Karpas-422 (cell line): ENCODE measurements at places on chromosomes 1 and 21. TPM values are rescaled to one million over a fixed set of nuclear protein-coding genes. Genes with fewer than 3 reads are reported as not detected.
A peak's percentile ranks its signal among the peaks of the same experiment; 100 is the strongest.

Gene ACTN2
- not detected in 2 replicates for total RNA-seq

Gene TSTD1
- 16.0 and 32.3 TPM in 2 replicates for total RNA-seq

Gene NCAM2
- 0.18 TPM in 1 of 2 replicates, not detected in the other for total RNA-seq

Gene GNAT2
- not detected in 2 replicates for total RNA-seq

Gene SCAMP3
- 69.7 and 73.5 TPM in 2 replicates for total RNA-seq

Gene LCE3E
- not detected in 2 replicates for total RNA-seq

Gene CFAP74
- total RNA-seq, result not detected in 2 replicates

Gene C1orf141
- not detected in 2 replicates for total RNA-seq

Gene RIMKLA
- 1.1 and 2.1 TPM in 2 replicates for total RNA-seq

DNA sequence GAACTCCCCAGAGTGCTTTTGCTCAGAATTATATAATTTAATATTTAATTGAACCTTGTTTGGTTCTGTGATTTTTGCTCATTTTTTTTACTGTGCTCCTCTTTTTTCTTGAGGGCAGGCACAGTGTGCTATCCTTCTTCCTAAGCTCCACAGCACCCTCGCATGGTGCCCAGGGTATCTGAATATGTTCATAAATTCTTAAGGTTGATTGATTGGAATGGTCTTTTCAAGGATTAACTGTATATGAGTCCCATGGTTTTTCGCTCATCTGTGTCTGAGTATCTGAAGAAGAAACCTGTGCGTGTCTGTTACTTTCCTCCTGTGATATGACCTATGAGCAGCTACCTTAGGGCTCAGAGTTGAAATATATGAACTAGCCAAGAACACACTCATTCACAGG, 393.7 kb downstream of the HLX start:
- DNase-seq, result peak; percentile 44

- no peak for DNase-seq
These were observed 201.7 kb downstream of the FGGY start for GRCh38 chr1:59498640-59499039.

DNA sequence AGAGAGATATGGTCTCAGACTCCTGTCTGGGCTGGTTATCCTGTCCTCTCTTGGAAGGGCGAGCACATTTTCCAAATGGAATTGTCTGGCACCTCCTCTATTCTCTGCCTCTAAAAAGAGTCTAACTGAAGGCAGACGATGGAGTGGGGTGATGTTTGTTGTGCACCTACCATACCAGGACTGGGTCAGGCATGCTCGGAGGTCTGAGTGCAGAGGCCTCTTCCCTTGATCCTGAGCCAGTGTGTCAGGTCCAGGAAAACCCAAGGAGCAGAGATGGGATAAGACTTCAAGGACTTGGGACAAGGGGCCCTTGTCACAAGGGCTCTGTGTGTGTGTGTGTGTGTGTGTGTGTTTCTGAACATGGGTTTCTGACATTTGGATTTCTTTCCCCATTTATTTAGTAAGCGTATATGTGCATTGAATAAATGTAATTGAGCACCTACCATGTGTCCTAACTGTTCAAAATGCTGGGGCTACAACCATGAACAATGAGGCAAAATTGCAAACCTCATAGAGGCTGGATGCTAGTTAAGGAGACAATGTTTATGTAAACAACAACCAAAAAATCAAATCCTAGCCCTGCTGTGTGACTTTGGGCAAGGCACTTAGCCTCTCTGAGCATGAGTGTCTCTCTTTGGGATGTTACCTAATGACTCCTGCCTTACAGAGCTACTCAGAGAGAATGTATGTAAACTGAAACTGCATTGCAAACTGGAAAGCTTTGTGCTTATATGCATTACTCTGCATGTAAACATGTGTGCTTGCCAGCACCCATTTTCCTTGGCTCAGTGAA, 276.3 kb downstream of the FOXD2 start:
- no peak for DNase-seq

DNA sequence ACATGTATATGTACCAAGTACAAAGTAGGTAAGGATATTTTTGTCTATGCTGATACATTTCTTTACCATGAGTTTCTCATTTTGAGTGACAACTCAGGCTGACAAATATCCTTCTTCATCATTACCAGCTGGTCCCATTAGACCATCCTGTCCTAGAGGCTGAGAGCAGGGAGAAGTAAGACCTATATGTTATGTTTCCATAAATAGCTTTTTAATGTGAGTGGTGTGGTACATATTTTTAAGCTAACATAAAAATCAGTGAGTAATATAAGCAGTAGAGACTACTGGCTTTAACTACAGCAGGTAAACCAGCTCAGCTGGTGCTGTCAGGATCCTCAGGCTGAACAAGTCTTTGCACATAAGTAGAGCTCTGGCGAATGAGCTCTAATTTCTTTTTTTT, 62.4 kb downstream of the CLEC20A start:
- no peak for DNase-seq

DNA sequence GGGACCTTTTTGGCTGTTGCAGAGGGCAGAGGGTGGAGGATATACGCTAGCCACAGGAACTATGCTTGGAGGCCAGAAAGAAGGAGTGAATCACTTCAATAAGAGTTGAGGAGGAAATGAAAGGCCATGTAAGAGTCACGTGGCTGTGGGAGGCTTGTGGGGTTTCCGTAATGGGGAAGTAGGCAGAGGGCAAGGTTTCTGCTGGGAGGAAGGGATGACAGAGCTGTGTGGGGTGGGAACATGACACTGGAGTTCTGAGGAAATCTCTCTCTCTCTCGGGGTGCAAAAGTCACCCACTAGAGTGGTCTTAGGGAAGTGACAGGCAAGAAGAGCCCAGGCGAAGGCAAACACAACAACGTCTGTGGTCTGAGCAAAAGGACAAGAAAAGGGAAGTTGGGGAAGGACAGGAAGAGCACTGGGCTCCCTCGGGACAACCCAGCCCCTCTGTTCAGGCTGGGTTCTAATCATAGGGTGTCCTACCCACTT, 3.9 kb upstream of the CD1C start:
- DNase-seq, result peak; percentile 93

GRCh38 chr1:160541622-160542302, 18.7 kb upstream of the SLAMF6 start:
- DNase-seq, result no peak

DNA sequence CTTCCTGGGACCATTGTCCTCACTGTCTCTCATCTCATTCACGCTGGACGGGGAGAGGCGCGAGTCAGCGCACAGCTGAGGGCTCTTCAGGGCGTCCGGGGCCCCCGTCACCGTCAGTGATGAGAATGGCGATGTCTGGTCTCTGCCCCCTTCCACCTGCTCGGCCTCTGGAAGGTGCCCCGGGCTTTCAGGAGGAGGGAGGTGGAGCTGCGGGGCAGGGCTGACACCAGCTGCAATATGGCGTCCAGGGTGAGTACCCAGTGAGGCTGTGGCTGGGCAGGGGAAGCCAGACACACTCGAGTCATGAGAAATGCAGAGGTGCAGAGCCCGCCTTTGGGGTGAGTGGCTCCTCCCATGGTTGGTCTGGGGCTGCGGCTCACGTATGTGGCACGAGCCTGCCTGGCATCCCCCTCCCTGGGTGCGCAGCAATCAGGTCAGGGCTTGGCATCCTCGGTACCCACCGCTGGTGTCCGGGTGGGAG, 15.1 kb downstream of the MORN1 start:
- no peak for DNase-seq

DNA sequence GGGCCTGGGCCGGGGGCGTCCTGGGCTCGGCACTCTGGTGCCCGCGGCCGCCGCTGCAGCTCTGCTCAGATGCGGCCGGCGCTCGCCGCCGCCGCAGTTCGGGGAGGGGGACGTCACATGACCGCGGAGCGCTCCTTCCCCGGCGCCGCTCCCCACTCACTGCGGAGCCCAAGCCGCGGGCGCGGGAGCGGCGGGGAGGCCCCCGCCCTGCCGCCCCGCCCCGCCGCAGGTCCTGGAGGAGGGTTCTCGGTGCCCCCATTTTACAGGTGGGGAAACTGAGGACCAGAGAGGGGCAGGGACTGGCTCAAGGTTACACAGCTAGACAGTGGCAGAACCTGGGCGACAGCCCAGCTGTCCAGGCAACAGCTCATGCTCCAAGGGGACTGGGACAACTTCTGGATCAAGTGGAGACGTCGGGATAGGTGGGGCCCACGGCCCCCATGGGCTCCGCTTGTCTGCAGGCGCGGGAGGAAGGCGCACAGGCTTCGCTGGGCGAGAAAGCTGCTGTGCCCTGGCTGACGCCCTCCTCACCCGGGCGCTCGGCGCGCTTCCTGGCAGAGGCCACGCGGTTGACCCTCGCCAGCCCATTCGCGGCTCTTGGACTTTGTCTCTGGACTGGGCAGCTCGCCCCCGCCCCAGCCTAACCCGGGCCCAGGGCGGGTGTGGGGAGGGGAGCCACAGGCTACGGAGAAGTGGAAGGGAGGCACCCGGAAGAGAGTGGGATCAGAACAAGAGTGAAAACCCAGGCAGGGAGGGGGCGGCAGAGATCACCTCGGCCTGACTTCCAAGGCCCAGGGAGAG, at the start of gene RAP1GAP:
RAP1GAP (minus strand) TSS at position 100 of the 801 bp plus-strand sequence. CDS start 49,325 bp downstream, outside the sequence.
- no peak for DNase-seq

DNA sequence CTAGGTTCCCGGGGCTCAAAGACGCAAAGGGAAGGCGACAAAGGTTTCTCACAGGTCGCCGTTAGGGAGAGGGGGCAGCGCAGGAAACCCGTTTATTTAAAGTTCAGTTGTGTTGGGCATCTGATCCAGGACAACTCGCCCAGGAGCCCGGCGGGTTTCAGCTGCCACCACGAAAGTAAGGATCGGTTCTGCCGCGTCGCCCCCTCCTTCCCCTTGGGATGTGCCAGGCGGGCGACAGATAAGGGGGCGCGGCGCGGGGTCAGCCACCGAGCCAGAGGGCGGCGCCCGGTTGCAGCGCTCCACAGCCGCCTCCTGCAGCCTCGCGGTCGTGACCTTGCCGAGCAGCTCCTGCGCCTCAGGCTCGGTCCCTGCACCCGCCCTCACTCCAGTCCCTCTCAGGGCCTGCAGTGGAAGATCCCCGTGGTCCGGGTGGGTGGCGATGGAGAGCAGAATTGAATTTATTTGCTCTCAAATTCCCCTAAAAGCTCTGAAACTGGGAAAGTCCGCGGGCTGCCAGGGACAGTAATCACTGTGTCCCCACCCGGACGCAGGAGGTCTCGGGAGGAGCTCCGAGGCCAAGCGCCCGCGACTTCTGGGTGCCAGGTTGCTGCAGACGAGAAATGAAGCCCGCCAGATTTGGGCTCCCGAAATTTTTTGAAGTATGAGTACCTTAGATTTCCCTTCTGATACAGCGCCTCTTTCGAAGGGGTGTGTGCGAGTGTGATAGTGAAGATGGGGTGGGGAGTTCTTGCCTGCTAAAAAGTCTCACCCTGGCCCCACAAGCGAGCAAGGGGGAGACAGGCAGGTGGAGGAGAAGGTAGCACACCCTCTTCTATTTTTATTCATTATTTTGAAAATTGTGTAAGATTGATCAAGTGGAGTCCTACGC, 28.4 kb upstream of the NFIA start:
- DNase-seq, result peak; percentile 63

DNA sequence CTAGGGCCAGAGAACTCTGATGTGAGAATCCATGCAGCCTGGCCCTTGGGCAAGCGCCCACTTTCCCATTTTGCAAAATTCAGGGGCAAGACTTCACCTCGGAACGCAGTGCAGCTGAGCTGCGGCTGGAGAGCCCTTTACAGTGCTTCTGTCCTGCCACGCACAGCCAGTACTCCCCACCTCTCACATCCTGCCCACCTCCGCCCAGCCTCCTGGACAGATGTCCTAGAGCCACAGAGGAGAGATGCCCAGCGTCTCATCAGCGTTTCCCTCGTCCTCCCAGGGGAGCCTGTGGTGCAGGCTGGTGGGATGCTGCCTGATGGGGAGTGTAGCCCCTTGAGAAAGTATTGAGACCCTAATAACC, 29.6 kb downstream of the RUNX3 start:
- no peak for DNase-seq

GRCh38 chr1:110283677-110284076, 55.5 kb upstream of the RBM15 start:
- no peak for DNase-seq

- no peak for DNase-seq
These were observed 28.5 kb downstream of the MAB21L3 start for GRCh38 chr1:116139592-116140134.

DNA sequence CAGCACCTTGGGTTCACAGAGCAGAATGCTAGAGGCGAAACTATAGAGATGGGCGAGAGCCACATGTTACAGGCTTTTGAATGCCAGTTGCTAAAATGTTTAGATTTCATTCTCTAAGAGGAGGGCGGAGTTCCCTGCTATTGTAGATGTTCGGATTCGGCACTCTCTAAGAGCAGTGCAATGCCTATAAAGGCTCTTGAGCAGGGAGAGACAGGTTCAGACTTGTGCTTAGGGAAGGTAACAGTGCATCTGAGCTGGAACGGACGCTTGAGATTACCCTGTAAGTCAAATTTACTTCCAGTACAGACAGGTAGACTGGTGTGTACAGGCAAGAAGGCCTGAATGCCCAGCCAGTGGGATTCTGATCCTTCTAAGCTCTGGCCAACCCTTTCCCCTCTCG, 15.3 kb downstream of the LURAP1 start:
- DNase-seq, result no peak

DNA sequence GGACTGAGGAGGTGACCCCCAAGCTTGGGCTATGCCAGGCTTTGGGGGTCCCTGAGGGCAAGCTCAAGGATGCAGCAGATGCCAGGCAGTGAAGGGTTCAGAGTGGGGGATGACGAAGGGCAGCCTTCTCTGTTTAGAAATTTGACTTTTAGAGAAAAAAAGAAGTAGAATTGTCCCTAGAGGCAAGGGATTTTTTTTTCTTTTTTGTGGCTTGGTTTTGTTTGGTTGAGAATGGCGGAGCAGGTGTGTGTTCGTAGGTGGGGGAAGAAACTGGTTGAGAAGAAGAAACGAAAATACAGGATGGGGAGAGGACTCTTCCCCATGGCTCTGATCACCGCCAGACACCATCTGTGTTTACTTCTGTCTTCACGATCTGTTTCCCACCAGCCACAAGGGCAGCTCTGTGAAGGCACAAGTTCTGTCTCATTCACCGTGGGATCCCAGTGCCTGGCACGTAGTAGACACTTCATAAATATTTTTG, 8.2 kb downstream of the PLA2G5 start:
- peak; percentile 44 for DNase-seq

DNA sequence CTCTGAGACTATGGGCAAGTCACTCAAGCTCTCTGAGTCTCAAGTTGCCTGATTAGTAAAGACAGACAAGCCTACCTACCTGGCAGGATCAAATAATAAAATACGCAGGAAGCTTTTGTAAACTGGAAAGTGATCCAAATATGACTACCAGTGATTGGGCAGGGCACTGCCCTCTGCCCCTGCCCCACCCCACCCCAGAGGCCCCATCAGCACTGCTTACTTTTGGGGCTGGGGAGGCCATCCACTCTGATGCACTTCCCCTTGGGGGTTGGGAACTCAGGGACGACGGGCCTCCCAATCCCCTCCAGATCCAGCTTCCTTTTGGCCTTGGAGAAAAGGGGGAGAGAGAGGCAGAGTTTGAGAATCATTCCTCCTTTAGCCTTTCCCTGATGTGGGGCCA, 6.9 kb downstream of the E2F2 start:
- no peak for DNase-seq
